ENCODE measurements at places on chromosomes 7 and 10. TPM values are rescaled to one million over a fixed set of nuclear protein-coding genes. Genes with fewer than 3 reads are reported as not detected.

The LRRC61 gene
- 7.3 TPM for polyA plus RNA-seq

The WIPF3 gene
- polyA plus RNA-seq = 0.57 TPM

The HTRA1 gene
- polyA plus RNA-seq = 18.3 TPM

The CTAGE6 gene
- not detected for polyA plus RNA-seq

The SPACDR gene
- polyA plus RNA-seq = 2.1 TPM

The TMEM26 gene
- 1.0 TPM for polyA plus RNA-seq

The NUTM2B gene
- polyA plus RNA-seq = 0.03 TPM

The GPER1 gene
- 3.9 TPM for polyA plus RNA-seq

The DCLRE1C gene
- polyA plus RNA-seq = 9.2 TPM

The PAPOLB gene
- polyA plus RNA-seq = not detected

DNA sequence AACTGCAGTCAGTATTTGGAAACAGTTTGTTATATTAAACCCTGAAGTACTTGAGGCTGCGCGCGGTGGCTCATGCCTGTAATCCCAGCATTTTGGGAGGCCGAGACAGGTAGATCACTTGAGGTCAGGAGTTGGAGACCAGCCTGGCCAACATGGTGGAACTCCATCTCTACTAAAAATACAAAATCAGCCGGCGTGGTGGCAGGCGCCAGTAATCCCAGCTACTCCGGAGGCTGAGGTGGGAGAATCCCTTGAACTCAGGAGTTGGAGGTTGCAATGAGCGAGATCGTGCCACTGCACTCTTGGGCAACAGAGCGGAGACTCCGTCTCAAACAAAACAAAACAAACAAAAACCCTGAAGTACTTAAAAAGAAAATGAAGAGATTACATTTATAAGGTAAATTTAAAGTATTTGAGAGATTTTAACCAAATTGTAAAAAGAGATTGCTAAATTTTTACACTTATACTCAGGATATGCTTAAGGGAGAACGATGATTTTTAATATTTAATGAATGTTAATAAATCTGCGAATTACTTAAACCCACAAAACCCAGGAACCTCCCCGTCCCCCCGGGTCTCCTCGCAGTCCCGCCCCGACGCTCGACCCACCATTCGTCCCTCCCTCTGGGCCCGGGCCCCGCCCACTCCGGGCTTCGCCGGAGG, 425 bp upstream of the MTG1 start:
- no peak for DNase-seq

DNA sequence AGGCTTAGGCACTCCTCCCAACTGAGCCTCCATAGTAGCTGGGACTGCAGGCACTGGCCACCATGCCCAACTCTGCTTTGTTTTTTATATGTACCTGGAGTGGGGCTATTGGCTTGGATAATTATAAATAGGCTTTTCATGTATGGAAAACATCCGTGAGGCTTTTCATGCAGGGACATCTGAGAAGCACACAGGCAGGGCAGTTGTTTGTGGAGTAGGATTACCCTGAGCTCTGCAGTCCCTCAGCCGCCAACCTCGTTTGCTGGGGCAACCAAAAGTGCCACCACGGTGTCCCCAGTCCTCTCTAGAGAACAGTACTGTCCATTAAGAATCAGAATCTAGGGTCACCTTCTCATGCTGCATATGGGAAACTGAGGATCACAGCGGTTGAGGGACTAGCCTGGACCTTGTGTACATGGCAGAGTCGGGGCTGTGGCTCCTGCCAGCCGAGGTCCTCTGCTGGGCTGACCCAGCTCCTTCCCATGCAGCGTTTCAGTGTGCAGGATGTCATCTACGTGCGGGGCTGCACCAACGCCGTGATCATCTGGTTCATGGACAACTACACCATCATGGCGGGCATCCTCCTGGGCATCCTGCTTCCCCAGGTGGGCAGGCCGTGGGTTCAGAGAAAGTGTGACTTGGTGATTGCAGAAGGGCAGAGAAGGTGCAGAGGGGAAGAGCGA, 54.5 kb downstream of the TSPAN15 start:
- DNase-seq = peak; percentile 64

DNA sequence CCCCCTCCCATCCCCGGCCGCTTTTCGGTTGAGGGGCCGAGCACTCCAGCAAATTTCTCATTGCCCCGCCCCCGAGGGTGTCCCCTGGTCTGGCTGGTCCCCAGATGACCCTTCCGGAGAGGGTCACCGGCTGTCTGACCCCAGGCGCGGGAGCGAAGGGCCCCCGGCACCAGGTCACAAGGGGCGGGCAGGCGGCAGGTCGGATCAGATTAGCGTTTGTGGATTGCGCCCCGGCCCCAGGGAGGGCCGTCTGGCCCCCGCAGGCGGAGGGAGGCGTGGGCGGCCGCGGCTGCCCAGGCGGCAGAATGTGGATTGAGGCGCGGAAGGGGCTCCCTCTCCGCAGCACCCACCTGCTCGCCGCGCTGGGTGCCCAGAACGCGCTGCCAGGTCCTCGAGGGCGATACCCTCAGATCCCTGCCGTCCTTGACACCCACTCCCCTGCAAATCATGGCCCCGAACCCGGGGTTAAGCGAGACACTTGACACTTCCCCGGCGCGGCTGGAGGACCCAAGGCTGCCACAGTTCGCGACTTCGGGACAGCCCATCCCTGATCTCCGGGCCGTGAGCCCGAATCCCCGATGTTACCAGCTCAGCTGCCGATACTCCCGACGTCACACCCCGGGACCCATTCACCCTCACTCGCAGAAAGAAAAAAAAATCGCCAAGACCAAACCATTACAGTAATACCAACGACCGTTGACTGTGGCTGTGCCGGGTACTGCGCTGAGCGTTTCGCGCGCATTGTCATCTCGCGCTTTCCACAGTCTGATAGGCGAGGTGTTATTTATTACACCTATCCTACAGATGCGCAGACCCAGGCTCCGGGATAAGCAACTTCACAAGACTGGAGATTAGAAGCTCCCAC, 953 bp downstream of the NODAL start:
- no peak for DNase-seq

- no peak for DNase-seq
These were observed 46.4 kb downstream of the ESYT2 start for GRCh38 chr7:158782761-158783401.

- no peak for DNase-seq
These were observed 48.0 kb downstream of the RHOBTB1 start for GRCh38 chr10:60896033-60896432.

GRCh38 chr10:63822496-63822895, 301.3 kb downstream of the REEP3 start:
- DNase-seq = no peak

DNA sequence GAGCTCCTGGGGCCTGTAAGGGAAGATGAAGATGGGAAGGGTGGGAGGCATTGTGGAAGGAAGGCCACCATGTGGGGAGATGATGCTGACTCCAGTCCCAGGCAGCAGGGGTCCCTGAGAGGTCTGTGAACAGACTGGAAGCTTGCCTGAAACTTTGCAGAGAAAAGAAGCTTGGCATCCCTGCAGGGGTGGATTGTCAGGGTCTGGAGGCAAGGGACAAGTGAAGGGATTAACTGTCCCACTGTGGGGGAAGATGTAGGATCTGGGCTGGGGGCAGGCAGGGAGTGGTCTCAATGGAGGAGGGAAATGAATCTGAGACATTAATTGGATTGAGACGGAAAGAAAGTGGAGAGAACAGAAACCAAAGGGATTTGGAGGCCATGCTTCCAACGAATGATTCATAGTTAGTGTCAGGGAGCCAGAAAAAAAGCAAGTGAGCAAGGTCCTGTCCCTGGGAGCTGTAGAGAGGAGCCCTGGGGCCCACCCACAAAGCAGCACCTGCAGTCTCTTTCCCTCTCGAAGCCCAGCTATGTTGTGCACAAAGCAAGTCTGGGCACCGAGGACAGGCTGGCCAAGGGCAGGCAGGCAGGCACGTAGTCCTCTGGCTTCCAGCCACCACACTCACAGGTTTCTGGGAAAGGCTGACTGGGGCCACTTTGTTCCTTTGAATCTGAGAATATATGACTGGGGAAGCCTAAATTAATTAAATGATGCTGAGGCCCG, 4.7 kb upstream of the SLC18A3 start:
- DNase-seq = no peak

- no peak for DNase-seq
These were observed 371.6 kb downstream of the RPS24 start for GRCh38 chr10:78405231-78405630.

- DNase-seq = peak; percentile 66
These were observed 14.0 kb downstream of the RASGEF1A start for GRCh38 chr10:43252783-43253341.

- DNase-seq = no peak
These were observed 29.3 kb upstream of the ADD3 start for GRCh38 chr10:109978481-109978880.

DNA sequence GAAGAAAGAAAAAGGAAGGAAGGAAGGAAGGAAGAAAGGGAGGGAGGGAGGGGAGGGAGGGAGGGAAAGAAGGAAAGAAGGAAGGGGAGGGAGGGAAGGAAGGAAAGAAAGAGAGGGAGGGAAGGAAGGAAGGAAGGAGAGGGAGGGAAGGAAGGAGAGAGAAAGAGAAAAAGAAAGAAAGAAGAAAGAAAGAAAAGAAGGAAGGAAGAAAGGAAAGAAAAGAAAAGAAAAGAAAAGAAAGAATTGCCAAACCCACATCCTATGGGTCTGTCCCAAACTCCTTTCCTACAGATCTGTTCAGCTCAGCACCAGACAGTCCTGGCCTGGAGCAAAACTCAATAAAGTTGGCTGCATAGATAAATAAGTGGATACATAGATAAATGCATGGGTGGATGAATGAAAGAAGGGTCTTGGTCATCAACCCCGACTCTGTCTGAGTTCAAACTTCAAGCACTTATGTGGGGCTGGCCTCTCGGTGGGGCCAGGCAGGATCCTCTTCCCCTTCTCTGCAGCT, 17.2 kb upstream of the TLX1 start:
- no peak for DNase-seq

- DNase-seq = no peak
These were observed 58.0 kb downstream of the ABLIM1 start for GRCh38 chr10:114600057-114600456.

DNA sequence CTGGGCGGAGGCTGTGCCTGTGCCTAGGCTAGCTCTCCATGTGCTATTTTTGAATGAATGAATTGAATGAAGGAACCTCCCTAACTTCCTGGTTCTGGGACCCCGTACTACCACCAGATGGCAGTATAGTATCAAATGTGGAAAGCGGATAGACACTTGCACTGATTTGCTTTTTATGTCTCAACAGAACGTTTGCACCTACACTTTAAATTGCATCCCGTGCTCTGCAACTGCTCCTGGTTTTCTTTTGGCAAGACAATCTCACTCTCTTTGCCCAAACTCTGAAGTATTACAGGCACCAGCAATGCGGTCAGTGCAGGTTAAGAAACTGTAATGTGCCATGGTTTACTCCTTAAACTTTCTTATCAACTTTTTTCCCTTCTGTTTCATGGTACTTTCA, 6.5 kb downstream of the FZD8 start:
- DNase-seq = no peak

DNA sequence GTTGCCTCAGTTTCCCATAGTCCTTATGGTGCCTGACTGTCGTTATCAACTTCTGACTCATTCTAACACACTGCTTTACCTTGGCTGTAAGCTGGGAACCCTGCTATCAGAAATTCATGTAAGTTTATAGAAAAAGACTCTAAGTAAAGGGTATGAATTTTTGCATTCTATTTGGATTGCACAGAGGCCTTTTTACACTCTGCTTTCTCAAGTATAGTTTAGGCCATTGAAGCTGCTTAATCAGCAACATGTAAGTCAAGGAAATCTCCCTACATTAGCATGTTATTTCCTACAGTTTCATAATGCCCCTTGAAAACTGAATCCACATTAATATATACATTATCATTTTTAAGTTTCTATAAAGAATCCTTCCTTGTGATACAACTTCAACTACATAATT, 17.1 kb upstream of the ITGB8 start:
- DNase-seq = no peak

- no peak for DNase-seq
These were observed 24.4 kb downstream of the GLI3 start for GRCh38 chr7:42212541-42213090.

- no peak for DNase-seq
These were observed 49.7 kb downstream of the CPEB3 start for GRCh38 chr10:92241158-92241500.

GRCh38 chr10:59865101-59865500, 41.3 kb downstream of the CCDC6 start:
- DNase-seq = no peak

- DNase-seq = no peak
These were observed 143.8 kb downstream of the TES start for GRCh38 chr7:116354171-116354545.

GRCh38 chr10:100827819-100828737, 82.7 kb downstream of the PAX2 start:
- peak; percentile 85 for DNase-seq

DNA sequence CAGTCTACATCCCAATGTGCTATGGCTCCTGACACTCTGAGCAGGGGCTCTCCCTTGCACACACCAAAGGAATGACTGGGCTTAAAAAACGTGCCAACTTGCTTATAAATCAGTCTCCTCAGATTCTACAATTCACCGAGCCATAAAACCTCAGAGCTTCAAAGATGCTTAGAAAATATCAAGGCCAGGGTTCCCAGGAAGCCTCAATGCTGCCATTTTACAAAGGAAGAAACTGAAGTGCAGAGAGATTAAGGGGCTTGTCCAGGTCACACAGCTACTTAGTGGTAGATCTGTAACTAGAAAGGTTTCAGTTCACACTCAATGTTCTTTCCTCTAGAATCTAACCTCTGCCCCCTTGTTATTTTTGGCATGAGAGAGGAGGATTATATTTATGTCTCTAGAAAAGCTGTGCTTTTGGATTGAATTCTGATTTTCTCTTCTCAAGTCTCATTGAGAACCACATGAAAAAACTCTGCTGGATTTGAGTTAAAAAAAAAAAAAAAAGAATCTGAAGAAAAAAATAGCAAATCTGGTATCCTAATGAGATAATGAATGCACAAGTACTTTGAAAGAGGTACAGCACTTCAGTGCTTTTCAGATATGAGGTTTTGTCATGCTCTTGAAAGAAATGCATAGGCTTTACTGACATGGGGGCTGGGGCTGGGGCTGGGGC, 22.3 kb upstream of the TSPAN33 start:
- DNase-seq = no peak

DNA sequence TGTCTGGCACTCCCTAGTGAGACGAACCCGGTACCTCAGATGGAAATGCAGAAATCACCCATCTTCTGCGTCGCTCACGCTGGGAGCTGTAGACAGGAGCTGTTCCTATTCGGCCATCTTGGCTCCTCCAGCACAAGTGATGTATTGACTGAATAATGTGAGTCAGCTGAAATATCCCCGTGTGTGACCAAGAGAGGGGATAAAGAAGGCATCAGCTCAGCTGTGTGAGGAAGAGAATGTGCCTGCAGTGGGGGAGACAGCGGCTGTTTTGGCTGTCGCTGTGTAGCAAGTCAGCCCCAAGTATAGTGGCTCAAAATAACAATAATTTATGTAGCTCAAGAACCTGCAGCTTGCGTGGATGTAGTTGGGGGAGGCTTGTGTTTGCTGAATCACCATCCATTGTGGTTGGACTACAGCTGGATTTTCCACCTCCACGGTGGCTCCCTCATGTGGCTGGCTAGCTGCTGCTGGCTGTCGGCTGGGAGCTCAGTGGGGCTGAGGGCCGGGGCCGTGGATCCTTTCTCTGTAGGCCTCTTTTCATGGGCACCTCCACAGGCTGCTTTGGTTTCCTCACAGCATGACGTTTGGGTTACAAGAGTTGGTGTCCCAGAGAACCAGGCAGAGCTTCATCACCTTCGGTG, 434.5 kb downstream of the CCSER2 start:
- DNase-seq = no peak

Data from spleen (tissue), 13 donors.